ENCODE measurements at places on chromosomes 3 and 15.

- no peak for DNase-seq
Measured at GRCh38 chr15:68679161-68679560, 100.4 kb downstream of the CORO2B start.

DNA sequence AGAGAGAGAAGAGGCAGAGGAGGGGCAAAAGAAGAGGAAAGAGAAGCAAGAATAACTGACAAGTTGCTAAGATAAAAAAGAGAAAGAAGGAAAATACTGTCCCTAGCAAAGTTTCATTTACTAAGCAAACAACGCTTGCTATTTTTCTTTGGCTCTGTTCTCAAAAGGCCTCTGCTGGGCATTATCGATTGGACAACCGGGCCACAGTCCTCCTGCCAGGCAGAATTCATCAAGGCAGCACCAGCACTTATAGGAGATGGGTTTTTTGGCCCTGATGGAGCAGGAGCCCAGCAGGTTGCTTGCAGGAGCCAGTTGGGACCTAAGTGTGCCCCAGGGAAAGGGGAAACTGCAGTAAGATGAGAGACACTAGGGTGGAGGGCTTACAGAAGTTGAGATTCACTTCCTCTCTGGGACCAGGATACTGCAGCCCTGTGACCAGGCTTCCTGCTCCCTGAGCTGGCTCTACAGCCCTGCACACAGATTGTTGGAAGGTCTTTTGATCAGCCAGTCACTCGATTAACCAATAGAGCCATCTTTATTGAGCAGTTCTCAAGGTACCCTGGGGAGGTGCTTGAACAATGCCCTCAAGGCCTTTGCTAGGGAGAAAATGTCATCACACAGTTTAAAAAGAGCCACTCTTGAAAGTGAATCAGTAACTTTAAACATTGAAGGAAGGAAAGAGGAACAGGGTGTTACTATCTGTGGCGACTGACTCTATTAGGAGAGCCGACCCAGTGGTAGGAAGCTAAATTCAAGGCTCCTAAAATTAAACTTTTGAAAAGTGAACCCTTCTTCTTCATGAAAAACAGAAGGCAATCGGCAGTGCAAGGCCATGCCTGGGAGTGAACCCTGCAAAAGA, 28.8 kb upstream of the GLCE start:
- DNase-seq: no peak

- no peak for DNase-seq
Measured at GRCh38 chr15:98592136-98592535, 56.2 kb upstream of the IGF1R start.

- DNase-seq: no peak
Measured at GRCh38 chr3:7437231-7437630, 576.3 kb downstream of the GRM7 start.

DNA sequence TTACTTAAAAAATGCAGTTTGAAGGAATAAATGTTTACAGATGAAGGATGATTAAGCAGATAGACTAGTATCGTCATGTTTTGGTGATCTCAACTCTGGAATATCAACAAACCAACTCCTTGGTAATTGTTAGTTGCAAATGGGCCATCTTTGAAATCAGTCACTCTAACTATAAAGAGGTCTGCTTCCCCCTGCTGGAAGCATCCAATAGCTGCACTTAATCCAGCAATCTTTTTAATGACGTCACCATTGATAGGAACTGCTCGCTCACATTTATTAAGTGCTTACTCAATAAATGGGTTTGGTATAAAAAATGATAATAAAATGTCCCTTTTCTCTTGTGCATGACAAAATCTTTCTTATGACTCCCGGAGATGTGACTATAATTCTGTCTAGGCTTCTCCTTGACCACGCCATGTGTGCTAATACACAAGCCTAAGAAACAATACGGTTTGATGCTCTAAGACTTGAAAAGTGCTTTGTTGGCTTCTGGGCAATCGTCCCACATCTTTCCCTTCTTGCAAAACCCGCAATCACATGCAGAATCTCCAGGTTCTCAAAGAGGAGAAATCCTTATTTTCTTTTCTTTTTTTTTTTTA, 227.6 kb upstream of the POU1F1 start:
- no peak for DNase-seq

DNA sequence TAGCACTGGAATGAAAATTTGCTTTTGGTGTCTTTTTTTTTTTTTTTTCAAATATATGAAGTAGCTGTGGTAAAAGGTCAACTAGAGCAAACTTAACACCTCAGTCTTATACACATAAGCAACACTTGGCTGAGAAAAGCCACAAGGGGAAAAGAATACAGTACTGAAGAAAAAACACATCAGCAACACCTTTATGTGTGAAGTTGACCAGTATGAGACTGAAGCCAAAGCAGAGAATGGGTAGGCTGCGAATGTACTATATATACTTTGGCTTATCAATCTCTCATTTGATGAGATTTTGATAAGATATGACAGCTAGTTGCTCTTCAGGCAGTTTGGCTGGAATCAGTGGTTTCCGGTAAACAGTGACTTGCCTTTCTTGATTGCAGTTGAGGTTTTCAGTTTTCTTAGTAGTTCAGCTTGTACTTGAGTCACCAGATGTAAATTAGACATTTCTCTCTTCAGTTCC, 22.0 kb upstream of the ZCWPW2 start:
- no peak for DNase-seq

- no peak for DNase-seq
Measured at GRCh38 chr3:108448593-108448992, 61.8 kb downstream of the MYH15 start.

DNA sequence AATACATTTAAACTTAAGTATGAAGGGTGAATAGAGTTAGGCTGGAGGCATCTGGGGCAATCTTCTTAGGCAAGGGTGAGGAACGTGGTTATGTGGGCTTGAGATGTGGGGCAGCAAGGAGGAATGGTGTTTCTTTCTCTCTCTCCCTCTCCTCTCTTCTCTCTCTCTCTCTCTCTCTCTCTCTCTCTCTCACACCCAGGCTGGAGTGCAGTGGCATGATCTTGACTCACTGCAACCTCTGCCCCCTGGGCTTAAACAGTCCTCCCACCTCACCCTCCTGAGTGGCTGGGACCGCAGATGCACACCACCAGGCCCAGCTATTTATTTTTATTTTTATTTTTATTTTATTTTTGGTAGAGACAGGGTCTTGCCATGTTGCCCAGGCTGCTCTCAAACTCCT, 4.0 kb upstream of the MGA start:
- no peak for DNase-seq

GRCh38 chr3:183491923-183492848, 63.3 kb downstream of the KLHL6 start:
- no peak for DNase-seq

DNA sequence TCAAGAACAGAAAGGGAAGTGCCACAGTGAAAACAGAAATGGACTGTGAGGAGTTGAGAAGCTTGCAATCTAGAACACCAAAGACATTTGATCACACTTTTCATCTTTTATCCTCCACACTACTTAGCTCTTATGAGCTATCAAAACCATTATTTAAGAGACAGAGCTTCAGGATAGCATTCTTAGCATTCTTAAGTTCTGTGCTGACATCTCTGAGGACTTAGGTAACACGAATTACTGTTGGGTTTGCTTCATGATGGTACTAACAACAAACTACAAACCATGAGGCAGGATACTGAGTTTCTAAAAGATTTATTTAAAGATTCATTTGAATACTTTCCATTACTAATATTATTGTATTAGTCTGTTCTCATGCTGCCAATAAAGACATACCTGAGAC, 1038.6 kb downstream of the TUSC7 start:
- no peak for DNase-seq

- no peak for DNase-seq
Measured at GRCh38 chr3:11605398-11605797, 38.3 kb downstream of the VGLL4 start.

GRCh38 chr3:47013231-47013630, 33.8 kb downstream of the NBEAL2 start:
- no peak for DNase-seq

GRCh38 chr3:125110016-125110875, 54.4 kb upstream of the HEG1 start:
- no peak for DNase-seq
